ENCODE measurements at places on chromosomes 6 and 20.

DNA sequence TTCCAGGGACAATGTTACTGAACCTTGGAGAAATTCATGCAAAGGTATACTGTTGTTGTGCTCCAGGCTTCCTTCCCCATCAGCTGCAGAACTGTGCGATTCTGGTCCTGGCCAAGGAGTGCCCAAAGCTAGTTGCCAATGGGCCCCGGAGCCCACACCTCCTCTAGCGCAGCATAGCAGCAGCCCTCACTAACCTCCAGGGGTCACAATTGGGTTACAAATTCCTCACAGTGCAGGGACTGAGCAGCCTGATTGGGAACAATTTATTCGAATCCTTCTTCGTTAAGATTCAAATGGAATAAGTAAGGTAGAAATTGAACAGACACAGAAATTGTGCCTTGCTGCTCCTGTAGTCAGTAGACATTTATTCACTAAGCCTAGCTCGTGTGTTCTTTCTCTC is 284.9 kb downstream of the PRKN start:
- DNase-seq = peak; percentile 34

DNA sequence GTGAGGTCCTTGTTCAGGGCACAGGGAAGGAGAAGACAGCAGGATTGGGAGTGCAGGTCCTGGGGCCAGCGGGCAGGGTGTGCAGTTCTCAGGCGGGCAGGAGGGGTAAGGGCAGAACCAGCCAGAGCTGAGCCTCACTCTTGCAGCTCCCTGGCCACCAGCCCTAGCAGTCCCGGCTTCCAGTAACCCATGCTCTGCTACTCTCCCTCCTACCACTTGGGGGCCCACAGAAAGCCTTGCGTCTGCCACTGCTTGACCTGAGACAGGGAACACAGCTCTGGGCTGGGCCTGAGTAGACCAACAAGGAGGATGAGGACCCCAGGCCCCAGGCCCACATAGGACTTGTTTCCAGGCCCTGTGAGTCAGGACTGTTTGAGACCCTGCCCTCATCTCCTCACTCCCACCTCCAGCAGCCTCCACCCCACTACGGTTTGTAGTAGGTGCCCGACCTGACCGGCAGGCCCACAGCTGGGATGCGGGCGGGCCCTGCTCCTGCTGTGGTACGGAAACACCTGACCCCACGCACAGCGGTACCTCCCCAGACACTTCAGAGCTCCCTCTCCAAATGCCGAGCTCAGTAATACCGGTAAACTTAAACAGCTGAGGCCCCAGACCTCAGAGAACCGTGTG is 39.2 kb downstream of the KCNK5 start:
- DNase-seq = peak; percentile 78

DNA sequence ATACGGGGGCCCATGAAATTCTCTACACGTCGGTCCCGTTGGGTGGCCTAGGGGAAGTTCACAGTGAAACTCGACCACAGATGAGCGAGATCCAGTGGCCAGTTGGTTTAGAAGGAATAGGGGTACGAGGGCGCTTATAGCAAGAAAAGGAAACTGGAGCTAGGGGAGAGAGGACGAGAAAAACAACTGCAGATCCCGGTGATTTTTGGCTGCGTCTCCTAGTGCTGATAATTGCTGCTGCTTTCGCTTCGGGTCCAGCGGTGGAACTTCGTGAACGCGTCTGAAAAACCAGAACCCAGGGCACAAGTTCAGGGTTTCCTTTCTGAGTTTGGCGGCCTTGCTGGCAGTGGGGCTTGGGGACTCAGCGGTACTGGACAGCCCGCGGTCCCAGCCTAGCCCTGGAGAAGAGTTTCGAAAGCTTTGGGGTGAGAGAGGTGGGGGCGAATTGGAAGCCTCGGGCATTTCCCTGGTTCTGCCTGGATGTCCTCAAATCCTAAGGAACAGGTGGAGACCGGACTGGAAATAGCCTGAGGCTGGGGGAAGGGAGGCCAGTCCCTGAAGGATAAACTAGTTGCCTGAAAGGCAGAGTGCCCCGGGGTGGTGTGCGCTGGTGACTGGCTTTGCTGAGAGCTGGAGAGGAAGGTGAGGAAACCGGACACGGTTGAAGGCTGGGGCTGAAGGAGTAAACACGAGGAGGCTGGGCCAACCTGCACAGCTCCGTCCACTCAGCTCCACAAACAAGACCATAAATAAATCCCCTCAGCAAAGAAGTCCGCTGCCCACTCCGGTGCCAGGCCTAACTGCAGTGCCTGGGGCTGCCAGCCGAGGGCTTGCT is 793 bp downstream of the GMPR start:
- DNase-seq = peak; percentile 63

GRCh38 chr6:97563529-97563928 is 280.5 kb upstream of the MMS22L start:
- DNase-seq = no peak

- DNase-seq = no peak
These were observed 197.2 kb downstream of the BCAS1 start for GRCh38 chr20:53873230-53873604.

DNA sequence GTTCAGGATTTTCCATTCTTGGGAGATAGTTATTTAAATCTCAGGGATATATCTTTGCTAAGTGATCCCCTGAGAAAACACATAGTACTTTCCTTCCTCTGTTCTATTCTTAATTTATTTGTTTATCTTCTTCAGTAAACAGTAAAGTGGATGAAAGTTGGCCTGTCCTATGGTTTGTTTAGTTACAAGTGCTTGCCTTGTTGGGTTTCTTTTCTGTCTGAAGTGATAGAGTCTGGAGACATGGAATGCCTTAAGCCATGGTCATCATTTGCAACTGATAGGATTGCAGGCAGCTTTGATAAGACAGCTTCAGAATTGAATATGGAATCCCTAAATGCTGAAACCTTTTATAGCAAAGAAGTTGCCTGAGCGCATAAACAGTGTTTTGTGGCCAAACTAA is 4.9 kb downstream of the ADGRG6 start:
- no peak for DNase-seq

- DNase-seq = no peak
These were observed 120.6 kb downstream of the MMUT start for GRCh38 chr6:49342410-49342809.

DNA sequence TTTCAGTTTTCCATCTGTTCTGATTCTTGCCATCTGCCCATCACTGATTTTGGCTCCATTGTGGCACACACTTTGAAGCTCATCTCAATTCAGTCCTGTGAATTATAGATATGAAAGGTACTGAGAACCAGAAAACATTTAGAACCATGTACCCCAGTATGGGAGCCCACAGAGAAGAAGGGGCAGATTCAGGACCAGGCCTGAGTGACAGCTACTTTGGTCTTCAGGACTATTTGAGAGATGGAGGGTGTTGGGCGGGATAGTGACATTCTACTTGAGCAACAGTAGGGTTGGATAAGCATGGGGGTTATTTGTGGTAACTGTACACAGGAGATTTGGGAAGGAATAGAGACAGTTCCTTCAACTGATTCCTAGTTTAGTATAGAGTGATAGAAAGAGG is 259.2 kb upstream of the MANEA start:
- no peak for DNase-seq

GRCh38 chr6:86825436-86825835 is 111.9 kb upstream of the HTR1E start:
- no peak for DNase-seq

- no peak for DNase-seq
These were observed 154.9 kb upstream of the FERMT1 start for GRCh38 chr20:6277661-6278240.

DNA sequence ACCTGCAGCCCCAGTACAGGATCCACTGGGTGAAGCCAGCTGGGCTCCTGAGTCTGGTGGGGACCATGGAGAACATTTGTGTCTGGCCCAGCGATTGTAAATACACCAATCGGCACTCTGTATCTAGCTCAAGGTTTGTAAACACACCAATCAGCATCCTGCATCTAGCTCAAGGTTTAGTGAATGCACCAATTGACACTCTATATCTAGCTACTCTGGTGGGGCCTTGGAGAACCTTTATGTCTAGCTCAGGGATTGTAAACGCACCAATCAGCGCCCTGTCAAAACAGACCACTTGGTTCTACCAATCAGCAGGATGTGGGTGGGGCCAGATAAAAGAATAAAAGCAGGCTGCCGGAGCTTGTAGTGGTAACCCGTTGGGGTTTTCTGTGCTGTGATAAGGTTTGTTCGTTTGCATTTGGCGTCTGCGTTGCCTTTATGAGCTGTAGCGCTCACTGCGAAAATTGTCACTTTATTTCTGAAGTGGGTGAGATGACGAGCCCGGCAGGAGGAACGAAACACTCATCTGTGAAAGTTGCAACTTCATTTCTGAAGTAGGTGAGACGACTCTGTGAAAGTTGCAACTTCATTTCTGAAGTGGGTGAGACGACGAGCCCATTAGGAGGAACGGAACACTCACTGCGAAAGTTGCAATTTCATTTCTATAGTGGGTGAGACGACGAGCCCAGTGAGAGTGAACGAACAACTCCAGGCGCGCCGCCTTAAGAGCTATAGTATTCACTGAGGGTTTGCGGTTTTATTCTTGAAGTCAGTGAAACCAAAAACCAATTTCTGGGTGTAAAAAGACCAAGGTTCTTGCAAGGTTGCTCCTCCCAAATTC is 31.1 kb downstream of the SERPINB6 start:
- peak; percentile 74 for DNase-seq

DNA sequence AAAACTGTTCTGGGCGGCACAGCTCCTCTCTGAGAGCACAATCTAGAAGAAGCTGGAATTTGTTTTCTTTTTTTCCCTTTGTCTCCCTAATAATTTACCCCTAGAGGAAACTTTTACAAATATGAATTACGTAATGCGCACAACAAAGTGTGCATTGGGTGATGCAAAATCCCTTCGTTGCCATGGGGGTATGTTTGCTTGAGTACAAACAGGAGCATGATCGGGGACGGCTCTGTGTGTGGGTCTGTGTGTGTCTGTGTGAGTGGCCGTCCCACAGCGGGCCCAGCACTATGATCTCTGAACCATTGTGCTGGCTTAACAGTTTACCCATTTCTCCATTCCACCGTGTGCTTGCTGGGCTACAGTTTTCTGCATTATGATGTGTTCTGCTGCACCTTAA is 278.2 kb downstream of the CDC5L start:
- no peak for DNase-seq

DNA sequence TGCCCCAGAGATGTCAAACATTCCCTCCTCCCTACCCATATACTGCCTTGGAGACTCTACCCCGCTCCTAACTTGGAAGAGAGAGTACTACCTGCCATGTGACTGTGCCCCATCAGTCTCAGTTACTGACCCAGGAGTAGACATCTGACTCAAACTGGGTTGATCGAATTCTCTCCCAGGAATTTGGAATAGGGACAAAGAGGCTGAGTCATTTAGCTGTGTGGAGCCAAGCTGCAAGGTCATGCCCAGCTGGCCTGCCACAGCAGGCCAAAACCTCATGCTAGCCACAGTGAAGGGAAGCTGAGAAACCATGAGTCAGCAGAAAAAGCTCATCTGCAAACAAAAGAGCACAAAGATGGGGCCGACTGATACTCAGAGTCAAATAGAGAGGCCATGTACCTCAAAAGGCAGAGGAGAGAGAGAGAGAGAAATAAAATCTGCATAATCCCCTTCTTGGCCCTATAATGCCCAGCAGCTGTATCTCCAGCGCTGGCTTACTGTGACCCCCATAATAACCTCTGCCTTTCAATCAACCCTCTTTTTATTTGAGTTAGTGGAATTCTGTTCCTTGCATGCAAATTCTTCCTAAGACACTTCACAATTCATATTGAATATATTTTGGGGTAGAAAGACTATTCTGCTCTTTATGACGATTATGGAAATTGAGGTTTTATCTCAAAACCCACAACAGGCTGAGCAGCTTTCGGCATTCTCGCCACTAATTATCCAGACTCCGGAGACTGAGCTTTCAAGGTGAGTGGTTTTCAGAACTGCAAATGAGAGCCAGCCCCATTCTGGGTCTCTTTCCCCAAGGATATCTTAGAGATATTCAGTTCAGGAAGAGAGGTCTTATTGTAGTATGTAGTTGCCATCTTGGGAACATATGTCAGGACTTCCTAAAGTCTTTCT is 21.4 kb upstream of the AKIRIN2 start:
- DNase-seq = peak; percentile 95

GRCh38 chr6:151763938-151764680 is 43.4 kb upstream of the ESR1 start:
- DNase-seq = peak; percentile 81

Data from hematopoietic multipotent progenitor cell treated with erythropoietin and hydrocortisone succinate and interleukin-3 and kit ligand, for 4 days (in vitro differentiated cells).